Stimulated activated CD4-positive, alpha-beta T cell treated with anti-CD3 and anti-CD28 coated beads, Interleukin-1b, Interleukin-23, amount 100 ng/mL, for 1 hour (primary cell): ENCODE measurements at places on chromosomes 5 and 9.

DNA sequence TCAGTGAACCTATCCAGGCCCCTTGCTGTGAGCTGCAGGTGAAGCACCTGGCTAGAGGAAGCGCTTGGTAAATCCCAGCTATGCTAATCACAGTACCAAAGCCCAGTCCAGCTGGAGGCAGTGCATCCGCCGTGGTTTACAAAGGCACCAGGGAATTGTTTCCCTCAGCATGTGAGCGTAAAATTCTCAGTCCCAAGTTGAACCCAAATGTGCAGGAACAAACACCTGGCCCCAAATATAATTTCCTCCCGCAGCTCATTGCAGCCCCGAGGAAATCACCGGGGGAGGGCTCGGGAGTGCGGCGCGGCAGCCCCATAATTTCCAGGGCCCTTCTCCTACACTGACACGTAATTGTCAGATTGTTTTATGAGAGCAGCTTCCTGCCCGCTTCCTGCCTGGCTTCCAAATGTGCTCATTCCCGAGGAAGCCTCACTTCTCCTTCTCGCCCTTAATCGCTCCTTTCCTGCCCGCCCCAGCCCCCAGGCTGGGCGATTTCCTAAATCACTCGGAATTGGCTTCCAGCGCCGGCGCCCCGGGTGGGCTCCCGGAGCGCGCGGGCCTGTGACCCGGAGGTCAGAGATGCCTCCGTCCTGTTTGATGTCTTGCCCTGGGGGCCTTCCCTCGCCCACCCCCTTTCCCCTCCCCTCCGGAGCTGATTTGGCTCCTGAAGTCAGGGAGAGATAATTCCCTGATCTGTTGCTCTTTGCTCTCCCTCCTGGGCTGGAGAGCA lies 134.4 kb downstream of the FGF1 start:
- no peak for DNase-seq

GRCh38 chr5:147685993-147686392 lies 96.5 kb downstream of the JAKMIP2 start:
- DNase-seq = no peak

GRCh38 chr5:156589946-156590216 lies 260.2 kb upstream of the PPP1R2B start:
- no peak for DNase-seq

- DNase-seq = no peak
Observed at GRCh38 chr5:68290260-68290674, 74.7 kb downstream of the PIK3R1 start.

DNA sequence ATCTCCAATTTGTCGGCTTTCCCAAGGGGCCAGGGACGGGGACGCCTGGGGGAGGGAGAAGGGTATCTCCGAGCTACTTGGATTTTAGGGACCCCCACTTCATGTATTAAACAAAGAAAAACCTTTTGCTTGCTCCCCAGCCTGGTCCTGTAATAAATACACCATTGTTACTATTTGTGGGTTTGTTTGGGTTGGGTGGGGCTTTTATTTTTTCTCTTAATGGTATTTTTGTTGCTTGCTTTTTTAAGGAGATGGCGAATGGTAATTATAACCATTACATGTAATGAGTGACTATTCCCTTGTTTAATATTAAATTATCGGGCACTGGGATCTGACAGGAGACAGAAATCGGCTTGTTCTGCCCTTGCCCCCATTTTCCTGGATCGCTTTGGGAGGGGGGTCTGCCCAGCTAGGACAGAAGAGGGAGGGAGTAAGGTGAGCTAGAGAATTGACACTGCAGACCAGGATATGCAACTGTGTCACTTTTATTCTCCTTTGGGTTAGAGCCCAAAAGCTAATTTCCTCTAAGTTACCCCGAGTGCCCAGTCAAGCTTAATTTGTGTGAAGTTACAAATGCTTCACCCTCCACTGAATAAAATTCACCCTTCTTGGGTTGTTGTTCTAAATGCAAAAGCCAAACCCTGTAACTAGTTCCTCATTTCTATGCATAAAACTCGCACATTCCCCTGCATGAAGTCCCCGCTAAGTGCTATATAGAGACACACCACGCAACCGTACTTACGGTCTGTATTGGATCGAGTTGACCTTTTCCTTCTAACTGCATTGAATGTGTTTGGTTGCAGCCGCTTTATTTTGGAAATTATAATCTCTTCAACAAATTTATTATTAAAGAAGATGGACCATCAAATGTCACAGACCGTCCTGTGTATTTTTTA lies 1.6 kb upstream of the ZNF608 start:
- no peak for DNase-seq

DNA sequence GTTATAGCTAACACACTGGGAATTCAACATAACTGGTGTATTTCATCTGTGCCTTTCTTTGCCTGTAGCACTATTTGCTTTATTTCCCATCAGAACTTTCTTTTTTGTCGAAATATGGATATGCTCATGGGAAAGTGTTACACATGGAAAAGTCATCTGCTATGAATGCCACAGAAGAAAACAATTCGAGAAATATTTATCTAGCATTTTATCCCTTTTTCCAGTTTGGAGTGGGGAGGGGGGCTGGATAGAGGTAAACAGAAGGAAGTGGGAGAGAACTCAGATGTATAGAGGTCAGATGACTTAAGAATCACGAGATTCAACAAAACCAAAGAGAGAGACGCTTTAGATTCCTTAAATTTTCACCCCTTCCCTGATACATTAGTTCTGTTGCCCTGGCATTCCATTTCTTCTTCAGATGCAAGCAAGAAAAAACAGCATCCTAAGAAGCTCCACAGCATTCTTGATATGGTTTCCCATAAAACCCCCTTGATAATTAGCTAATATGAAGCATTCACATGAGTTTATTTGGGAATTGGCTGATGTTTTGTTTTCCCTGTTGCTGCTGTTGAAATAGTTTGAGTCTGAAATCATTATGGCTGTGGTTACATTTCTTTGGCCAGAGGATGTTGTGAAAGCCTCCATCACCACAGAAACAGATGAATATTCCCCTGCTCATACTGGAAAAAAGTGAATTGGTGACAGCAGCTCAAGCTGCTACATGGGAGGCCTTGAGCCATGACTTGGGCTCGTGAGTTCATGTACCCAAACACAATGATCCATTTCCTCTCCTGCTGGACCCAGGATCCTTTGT lies 335.8 kb upstream of the DAB2 start:
- DNase-seq = no peak

DNA sequence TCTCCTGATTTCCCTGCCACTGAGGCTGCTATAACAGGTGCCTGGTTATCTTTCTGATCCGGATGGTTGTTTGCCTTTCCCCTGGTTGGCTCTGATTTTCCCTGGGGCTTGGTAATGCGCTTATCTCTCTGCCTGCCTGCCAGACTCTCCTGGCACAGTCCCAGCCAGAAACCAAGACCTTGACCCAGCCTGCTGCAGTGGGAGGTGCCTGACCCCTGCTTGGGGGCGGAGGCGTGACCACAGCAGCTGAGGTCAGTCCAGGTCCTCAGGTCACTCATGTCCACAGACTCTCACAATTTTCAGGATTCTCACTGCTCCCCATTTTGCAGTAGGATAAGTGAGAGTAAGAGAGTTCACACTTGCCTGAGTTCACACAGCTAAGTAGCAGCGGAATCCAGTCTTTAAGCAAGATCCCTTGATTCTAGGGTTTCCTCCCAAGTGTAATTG lies 24.4 kb upstream of the SYNPO start:
- no peak for DNase-seq

DNA sequence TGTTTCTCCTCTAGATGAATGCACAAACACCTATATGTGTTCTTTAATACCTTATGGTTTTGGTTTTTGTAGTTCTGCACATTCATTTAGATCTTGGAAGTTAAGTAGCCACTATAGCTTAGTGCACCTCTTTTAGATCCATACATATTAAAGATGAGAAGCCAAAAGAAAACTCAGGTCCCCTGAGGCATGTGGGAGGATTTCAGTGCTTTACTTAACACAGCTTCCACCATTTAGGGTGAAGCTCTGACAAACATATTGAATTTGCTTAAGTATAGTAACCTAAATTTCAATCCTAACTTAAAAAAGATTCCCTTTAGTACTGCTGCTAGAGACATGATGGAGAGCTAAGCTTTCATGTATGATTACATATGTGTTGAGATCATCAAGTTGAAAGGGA lies 25.6 kb upstream of the RICTOR start:
- DNase-seq = no peak

GRCh38 chr5:31106691-31107090 lies 86.8 kb upstream of the CDH6 start:
- no peak for DNase-seq

DNA sequence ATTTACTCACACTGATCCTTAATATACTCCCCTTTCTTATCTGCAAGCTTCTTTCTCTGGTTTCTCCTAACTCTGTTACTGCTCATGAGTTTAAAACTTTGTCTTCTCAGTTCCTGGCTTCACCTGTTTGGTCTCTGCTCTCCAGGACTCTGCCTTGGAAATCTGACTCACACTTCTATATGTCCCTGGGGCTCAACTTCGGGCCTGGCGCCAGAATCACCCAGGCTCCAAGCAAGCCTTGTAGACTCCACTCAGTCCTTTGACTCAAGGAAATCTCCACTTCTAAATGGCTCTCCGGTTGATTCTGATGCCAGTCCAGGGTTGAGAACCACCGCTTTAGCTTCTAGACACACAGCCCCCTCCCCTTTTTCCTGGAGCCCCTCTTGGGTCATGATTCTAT lies 57.8 kb downstream of the TMC1 start:
- no peak for DNase-seq
